Aortic smooth muscle cell (primary cell): ENCODE measurements at places on chromosomes 6 and 20. TPM values are rescaled to one million over a fixed set of nuclear protein-coding genes. Genes with fewer than 3 reads are reported as not detected.

GSTA2 gene
- not detected in 2 replicates for total RNA-seq

HS3ST5 gene
- total RNA-seq = under 0.01 and 0.06 TPM in 2 replicates

PRR18 gene
- total RNA-seq = not detected in 2 replicates

ECT2L gene
- under 0.01 TPM in 1 of 2 replicates, not detected in the other for total RNA-seq
